H1 (cell line): ENCODE measurements at places on chromosomes 5 and 9. TPM values are rescaled to one million over a fixed set of nuclear protein-coding genes. Genes with fewer than 3 reads are reported as not detected.

PCDH12 gene
- polyA plus RNA-seq: 0.05 and 0.06 TPM in 2 replicates

ATP6V0E1 gene
- polyA plus RNA-seq: 80.0 and 134 TPM in 2 replicates

CCNJL gene
- 44.7 and 54.7 TPM in 2 replicates for polyA plus RNA-seq

PLAC8L1 gene
- 0.42 and 0.99 TPM in 2 replicates for polyA plus RNA-seq

HK3 gene
- not detected in 2 replicates for polyA plus RNA-seq

GRCh38 chr5:80134876-80135275 is 99.7 kb downstream of the THBS4 start:
- peak overlapping the region; percentile 37; the same call in 1 of the 2 replicates for H3K27ac ChIP-seq
- peaks cover 12% of the 10 kb centered on the region for H3K4me1 ChIP-seq
- H3K36me3 ChIP-seq: no peaks in the 10 kb centered on the region; the same call in 1 of the 2 replicates
- DNase-seq: no peak

- H3K4me1 ChIP-seq: no peaks in the 10 kb centered on the region
- H3K27me3 ChIP-seq: no peaks in the 10 kb centered on the region
- H3K27ac ChIP-seq: no peak within 1 kb of the TSS
Observed at GRCh38 chr5:132060501-132061161, at the start of gene IL3. IL3 (plus strand) TSS chr5:132060655; CDS start chr5:132060707, 52 bp downstream.

DNA sequence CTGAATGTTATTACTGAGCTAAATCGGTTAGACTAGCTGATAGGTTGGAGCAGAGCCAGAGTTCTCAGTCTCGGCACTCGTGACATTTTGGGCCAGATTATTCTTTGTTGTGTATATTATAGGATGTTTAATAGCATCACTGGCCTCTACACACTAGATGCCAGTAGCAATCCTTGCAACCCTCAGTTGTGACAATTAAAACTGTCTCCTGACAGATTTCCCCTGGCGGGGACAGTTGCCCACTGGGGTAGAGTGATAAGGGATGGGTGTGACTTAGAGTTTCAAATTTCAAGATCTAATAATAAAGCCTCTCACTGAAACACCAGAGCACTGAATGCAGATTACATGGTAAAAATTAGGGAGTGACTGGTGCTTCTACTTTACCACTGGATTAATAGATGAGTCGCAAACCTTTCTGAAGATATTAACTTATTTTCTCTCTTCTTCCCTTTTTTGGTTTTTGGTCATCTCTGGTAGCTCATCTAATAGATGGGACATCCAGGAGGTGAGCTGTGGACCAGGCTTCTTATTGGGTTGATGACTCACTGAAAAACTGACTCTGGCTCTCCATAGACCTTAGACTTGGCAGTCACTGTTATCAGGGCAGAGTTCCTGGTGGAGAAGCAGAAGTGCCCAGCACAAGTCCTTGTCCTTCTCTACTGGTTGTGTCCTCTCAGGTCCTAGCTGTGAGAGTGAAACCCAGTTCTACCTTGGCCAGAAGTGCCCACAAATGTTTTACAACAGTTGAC is 150.3 kb downstream of the UNC13B start:
- DNase-seq: no peak
- no peaks in the 10 kb centered on the region for H3K27me3 ChIP-seq
- no peak overlapping the region for H3K4me3 ChIP-seq
- H3K36me3 ChIP-seq: peaks cover 7% of the 10 kb centered on the region; the same call in 1 of the 2 replicates
- H3K27ac ChIP-seq: no peak overlapping the region
- H3K4me1 ChIP-seq: no peaks in the 10 kb centered on the region

- H3K4me3 ChIP-seq: peak overlapping the region; percentile 83
- peak overlapping the region; percentile 86 for H3K27ac ChIP-seq
- H3K36me3 ChIP-seq: no peaks in the 10 kb centered on the region
- peaks cover 14% of the 10 kb centered on the region for H3K4me1 ChIP-seq
- peak; percentile 85 for DNase-seq
Observed at GRCh38 chr9:96418920-96419690, 935 bp upstream of the ZNF367 start.

GRCh38 chr5:98905857-98906688 is 22.7 kb downstream of the CHD1 start:
- no peak overlapping the region for H3K4me3 ChIP-seq
- H3K4me1 ChIP-seq: no peaks in the 10 kb centered on the region
- no peak for DNase-seq
